Left renal pelvis (tissue), 4 donors: ENCODE measurements at places on chromosomes 16 and 17.

GRCh38 chr16:61419791-61420190 lies 616.4 kb downstream of the CDH8 start:
- DNase-seq: no peak

- DNase-seq: no peak
These were observed 12.2 kb upstream of the PRKCA start for GRCh38 chr17:66290101-66290722.

GRCh38 chr17:64041912-64042311 lies 21.5 kb upstream of the ICAM2 start:
- DNase-seq: no peak

- DNase-seq: no peak
These were observed 13.2 kb upstream of the TMEM100 start for GRCh38 chr17:55735731-55736405.

DNA sequence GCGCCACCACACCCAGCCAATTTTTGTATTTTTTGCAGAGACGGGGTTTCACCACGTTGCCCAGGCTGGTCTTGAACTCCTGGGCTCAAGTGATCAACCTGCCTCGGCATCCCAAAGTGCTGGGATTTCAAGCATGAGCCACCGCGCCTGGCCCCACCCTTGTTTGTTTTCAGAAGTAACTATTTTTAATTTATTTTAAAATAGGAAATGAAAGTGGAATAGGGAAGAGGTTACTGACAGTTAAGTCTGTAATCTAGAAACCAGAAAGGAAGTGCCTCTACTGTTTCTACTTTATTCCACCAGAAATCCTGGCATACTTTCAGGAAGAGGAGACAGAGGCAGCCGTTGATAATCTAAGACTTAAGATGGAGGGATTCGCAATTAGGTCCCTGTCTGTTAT lies 225.6 kb downstream of the TANC2 start:
- no peak for DNase-seq

DNA sequence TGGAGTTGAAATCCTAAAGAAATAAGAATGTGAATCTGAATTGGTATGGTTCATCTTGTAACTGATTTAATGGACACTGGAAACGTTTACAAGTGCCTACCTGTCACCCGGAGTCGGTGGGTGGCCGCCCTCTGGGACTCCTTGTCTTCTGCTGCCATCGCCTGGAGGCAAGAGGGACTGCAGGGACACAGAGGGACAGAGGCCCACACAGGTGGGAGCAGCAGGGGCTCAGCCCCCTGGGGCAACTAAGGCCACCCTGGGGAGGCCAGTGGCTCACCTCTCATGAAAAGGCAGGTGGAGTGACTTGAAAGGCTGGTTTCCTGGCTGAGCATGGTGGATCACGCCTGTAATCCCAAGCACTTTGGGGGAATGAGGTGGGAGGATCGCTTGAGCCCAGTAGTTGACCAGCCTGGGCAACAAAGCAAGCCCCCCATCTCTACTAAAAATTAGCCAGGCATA lies 23.2 kb downstream of the TMEM92 start:
- DNase-seq: no peak

GRCh38 chr16:71264299-71264698 lies 24.9 kb downstream of the CMTR2 start:
- no peak for DNase-seq

GRCh38 chr16:5003211-5003610 lies 30.5 kb downstream of the NAGPA start:
- no peak for DNase-seq

- DNase-seq: no peak
These were observed 458 bp downstream of the ENKD1 start for GRCh38 chr16:67666032-67666551.

GRCh38 chr16:30601966-30602365 lies 8.2 kb downstream of the ZNF689 start:
- DNase-seq: no peak

GRCh38 chr17:45371414-45372324 lies 54.8 kb upstream of the MAP3K14 start:
- DNase-seq: peak; percentile 55

GRCh38 chr17:75059369-75060345 lies 12.6 kb downstream of the KCTD2 start:
- DNase-seq: no peak

- no peak for DNase-seq
These were observed 13.0 kb downstream of the SPIRE2 start for GRCh38 chr16:89841275-89841674.

GRCh38 chr16:1950559-1950958 lies 3.9 kb downstream of the RPL3L start:
- no peak for DNase-seq

GRCh38 chr16:58042886-58043515 lies 17.4 kb downstream of the MMP15 start:
- no peak for DNase-seq

- DNase-seq: no peak
These were observed 6.4 kb downstream of the HAS3 start for GRCh38 chr16:69111876-69112230.
